ENCODE measurements at places on chromosomes 5 and 9.

DNA sequence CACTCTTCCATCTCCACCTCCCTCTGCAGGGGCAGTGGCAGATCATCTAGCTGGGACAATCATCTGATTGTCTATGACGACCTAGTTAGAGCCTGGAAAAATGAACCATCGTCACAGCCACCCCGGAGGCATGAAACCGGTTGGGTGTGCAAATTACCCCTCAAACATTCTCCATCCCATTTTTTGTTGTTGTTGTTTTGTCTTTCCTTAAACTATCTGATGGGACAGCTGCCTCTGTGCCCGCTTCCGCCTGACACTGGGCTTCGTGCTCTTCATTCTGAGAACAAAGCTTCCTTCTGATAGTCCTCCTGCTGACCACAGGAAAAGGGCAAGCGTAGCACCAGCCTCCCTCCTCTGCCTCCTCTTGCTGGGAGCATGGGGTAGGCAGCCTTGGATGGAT is 7.0 kb upstream of the NDST1 start:
- DNase-seq = no peak

DNA sequence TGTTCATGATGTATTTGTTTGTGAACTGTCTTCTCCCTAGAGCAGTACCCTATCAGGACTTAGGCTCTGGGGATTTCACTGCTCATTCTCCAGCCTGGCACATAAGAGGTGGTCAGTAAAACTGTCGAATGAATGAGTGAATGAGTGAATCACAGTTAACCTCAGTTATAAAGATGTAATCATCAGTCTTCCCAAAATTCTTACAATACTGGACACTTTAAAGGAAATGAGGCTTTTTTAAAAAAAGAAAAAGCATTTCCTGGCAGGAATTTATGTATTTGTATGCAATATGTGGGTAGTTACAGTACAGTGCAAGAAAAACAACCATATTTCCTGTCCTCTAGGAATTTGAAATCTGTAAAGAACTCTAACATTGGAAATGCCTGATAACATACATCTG is 59.6 kb downstream of the RAI14 start:
- DNase-seq = no peak

DNA sequence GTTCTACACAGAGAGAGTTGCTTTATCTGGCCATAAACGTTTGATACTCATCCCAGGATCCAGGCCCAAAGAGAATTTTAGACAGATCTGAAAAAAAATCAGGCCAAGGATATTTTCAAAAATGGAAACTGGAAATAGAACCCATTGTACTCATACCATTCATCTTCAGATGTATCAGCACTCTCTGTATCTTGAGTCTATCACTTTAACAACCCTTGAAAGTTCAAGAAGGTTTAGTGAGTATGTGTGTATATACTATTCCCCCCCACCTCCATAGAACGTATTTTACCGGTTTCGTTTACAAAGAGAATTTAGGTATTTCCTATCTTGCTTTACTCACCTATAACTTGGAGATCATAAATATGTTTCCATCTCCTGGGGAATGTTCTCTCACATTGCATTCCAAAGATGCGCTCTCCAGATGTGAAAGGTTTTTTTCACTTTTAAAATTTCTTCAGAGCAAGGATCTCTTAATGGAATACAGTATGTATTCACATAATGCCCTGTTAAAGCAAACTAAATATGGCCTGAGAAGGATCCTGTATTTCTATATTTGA is 105.5 kb upstream of the TUT7 start:
- no peak for DNase-seq

GRCh38 chr9:116313638-116314037 is 160.0 kb downstream of the PAPPA start:
- no peak for DNase-seq

- no peak for DNase-seq
These were observed 344.7 kb upstream of the TNC start for GRCh38 chr9:115462623-115463022.

DNA sequence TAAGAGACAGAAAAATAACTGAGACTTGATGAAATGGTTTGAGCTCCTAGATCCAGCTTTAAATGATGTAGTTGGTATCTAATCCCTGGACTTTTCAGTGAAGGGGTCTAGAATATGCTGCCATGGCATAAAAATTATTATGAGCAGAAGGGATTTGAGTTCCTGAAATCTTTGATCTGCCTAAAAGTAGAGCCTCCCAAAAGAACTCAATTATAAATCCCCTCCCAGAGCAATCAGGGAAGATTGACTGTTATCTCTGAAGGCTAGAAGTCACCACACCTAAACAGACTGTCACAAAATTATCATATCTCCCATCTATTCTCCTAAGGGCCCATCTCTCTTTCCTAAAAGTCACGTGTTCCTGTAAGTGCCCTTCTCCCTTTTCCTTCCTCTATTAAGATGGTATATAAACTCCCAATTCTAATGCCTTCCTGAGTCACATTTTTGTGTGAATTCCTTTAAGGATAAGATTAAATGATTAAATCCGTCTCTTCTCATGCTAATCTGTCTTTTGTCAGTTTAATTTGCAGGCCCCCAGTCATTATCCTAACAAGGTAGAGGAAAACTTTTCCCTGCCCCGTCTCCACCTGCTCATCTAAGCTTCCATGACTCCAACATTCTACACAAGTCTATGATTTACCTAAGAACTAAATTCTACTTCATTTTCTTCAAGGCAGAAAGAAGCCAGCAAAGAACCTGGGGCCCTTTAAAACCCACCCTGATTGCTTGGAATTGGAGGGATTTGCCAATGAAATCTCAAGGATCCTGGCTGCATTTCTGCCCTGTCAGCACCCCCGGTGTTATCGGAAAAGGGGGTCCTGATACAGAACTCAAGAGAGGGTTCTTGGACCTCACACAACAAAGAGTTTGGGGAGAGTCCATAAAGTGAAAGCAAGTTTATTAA is 47.1 kb upstream of the PWWP2A start:
- no peak for DNase-seq

GRCh38 chr5:107469064-107469463 is 201.7 kb downstream of the EFNA5 start:
- no peak for DNase-seq

DNA sequence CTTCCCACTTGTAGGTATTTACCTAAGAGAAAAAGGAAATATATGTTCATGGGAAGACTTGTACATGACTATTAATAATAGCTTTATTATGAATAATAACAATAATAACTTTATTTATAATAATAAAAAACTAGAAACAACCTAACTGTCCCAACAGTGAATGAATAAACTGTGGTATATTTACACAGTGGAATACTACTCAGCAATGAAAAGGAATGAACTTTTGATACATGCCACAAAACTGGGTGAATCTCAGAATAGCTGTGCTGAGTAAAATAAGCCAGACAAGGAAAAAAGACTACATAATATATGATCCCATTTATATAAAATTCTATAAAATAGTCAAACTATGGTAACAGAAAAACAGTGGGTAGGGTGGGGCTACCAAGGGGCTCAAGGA is 88.7 kb downstream of the SCAMP1 start:
- no peak for DNase-seq

DNA sequence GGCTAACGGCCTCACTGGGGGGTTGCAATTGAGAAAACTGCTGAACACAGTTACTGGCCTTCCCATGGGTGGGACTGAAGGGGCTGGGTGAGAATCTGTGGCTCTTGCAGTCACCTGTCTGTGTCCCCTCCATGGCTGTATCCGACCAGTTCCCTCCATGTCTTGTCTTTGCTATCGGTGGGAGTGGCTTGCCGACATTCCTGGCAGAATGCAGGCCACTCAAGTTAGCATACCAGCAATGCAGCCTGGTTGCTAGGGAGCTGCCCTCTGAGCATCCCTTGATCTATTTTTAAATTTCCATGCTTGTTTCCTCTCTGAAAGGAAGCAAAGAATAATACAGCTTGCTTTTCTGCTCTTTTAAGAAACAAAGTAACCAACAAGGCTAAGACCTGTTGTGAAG is 1509.7 kb upstream of the WWC1 start:
- DNase-seq = no peak

- no peak for DNase-seq
These were observed 218.1 kb upstream of the WWC1 start for GRCh38 chr5:168073311-168073710.

DNA sequence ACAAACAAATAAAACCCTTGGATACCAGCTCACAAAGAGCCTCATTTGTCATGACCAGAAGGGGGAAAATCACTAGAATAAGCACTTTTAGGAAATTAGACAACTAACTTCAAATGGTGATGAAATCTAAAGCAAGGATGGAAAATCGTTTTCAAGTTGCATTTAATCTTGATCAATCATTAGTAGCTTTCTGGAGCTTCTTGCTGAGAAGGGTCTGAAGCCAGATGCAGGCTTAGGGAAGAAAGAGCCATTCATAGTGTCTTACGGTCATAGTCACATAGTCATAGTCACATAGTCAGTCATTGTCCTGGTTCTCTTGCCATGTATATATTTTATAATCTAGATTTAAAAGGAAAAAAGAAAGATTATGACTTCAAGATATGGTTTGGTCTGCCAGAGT is 610.5 kb downstream of the ACTL7B start:
- DNase-seq = no peak

DNA sequence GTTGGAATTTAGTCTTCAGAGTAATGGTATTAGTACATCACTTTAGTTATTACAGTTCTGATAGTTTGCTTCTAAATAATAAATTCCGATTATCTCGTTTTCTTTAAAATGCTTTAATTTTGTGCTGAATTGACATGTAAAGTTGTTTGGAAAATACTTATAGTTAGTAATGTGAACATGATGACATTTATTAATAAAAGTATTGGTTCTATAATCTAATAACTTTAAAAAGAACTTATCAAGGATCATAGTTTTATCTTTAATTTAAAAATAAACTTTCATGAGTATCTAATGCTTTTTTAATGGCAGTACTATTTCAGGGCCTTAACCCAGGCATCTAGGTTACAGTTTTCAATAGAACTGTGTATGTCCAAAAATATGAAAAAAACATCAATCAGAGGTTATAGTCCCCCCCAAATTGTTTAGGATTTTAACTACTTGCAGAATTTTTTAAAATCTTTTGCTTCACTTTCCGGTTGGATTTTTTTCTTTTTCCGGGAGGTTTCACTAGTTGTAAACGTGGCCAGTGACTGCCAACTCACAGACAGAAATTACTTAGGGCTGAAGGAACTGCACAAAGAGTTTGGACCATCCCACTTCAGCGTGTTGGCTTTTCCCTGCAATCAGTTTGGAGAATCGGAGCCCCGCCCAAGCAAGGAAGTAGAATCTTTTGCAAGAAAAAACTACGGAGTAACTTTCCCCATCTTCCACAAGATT is 680 bp downstream of the GPX8 start:
- DNase-seq = no peak

DNA sequence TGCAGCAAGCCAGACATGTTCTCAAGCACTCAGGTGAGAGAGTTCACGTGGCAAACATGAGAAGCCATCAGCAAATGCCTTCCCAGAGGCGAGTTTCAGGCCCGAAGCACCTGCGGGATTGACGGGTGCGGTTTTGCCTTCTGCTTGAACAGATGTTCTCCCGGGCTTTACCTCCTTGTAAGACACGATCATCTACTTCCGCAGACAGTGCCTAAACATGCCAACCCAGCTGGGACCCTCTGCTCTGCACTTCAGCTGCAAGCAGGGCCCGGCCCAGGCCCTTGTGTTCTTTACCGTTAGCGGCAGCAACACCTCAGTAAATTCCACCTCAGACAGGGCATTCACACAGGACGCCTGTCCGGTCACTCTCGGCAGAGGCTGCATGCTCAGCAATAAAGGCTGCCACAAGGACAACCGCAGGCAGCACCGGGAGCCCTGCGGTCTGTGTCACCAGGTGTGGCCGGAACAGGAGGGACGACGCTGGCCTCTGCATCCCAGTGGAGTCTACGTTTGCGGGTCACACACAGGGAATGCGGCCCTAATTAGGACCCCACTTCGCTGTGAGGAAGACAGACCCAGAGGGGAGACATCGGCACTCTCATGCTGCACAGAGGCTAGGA is 139.6 kb downstream of the ROR2 start:
- DNase-seq = no peak

GRCh38 chr5:82346399-82347165 is 68.4 kb upstream of the RPS23 start:
- DNase-seq = no peak

DNA sequence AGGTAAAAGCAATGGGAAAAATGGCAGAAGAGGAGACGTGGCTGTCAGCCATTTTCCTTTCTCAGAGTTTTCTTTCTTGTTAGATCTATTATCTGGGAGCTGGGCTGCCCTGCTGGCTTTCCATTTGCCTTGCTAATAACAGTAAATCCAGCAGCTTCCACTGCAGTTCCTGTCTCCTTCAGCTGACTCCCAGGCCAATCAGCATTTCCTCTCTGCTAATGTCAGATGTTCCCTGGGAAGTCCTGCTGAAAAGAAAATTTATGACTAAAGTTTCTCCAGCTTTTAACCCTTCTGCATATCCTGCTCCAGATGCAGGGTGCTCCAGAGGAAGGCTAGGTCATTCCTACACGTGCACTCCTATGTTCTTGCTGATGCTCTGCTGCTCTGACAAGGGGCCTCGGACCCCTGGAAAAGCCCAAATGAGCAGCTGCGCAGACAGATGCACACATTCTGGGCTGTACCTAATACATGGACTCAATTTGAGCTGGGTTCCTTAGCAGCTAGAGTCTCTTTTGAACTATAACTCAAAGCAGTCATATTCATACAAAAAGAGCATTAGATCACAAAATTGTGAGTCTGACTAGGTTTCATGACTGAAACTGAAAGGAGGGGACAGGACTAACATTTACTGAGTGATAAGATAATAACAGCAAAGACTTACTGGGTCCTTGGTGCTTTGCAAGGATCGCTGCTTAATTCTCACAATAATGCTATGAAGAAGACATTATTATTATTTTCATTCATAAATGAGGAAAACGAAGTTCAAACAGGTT is 182.2 kb downstream of the MAPKAP1 start:
- no peak for DNase-seq

- no peak for DNase-seq
These were observed 1158.0 kb downstream of the MAT2B start for GRCh38 chr5:164663198-164663989.

GRCh38 chr9:131584858-131585257 is 39.5 kb downstream of the PRRT1B start:
- no peak for DNase-seq

Measured in naive thymus-derived CD4-positive, alpha-beta T cell (primary cell).